ENCODE measurements at places on chromosomes 6 and 20.

DNA sequence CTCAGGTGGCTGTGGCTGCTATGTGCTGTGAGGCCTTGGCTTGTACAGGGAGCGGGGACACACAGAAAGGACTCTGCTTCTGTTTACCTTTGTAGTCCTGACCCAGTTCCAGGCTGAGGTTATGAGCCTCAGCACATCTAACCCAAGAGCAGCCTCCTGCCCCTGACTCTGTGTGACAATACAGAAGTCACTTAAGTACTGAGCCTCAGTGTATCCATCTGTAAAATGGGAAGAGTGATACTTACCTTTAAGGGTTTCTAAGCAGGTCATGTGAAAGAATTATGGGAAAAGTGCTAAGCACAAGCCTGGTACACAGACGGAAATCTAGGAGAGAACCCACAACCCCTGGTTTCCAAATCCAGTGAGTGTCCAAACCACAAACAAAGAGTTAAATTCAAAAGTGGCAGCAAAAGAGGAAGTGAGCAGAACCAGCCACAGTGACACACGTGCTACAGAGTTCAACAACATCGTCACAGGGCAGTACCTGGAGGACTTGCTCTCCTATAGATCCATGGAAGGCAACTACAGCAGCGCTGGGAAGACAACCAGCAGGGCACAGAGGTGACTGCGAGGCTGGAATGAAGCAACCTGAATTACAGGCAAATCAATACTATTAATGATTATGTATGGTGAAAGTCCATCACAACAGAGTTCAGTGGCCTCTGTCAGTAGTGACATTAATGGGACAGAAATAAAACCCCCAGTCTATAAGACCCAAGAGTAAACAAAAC is 12.5 kb downstream of the TRIM26 start:
- H3K27me3 ChIP-seq: no peaks in the 10 kb centered on the region
- no peak for DNase-seq
- no peak overlapping the region for H3K4me3 ChIP-seq
- H3K4me1 ChIP-seq: peaks cover 4% of the 10 kb centered on the region
- H3K27ac ChIP-seq: no peak overlapping the region

GRCh38 chr6:132401618-132402285 is 477 bp upstream of the MOXD1 start:
- DNase-seq: no peak
- peak overlapping the region; percentile 66 for H3K4me3 ChIP-seq
- no peaks in the 10 kb centered on the region for H3K36me3 ChIP-seq
- H3K4me1 ChIP-seq: peaks cover 4% of the 10 kb centered on the region
- peak overlapping the region; percentile 69 for H3K27ac ChIP-seq
- H3K27me3 ChIP-seq: no peaks in the 10 kb centered on the region

- no peak overlapping the region for H3K4me3 ChIP-seq
- no peak for DNase-seq
- no peaks in the 10 kb centered on the region for H3K36me3 ChIP-seq
- no peaks in the 10 kb centered on the region for H3K27me3 ChIP-seq
These were observed 338.8 kb upstream of the CDH4 start for GRCh38 chr20:60913298-60913697.

DNA sequence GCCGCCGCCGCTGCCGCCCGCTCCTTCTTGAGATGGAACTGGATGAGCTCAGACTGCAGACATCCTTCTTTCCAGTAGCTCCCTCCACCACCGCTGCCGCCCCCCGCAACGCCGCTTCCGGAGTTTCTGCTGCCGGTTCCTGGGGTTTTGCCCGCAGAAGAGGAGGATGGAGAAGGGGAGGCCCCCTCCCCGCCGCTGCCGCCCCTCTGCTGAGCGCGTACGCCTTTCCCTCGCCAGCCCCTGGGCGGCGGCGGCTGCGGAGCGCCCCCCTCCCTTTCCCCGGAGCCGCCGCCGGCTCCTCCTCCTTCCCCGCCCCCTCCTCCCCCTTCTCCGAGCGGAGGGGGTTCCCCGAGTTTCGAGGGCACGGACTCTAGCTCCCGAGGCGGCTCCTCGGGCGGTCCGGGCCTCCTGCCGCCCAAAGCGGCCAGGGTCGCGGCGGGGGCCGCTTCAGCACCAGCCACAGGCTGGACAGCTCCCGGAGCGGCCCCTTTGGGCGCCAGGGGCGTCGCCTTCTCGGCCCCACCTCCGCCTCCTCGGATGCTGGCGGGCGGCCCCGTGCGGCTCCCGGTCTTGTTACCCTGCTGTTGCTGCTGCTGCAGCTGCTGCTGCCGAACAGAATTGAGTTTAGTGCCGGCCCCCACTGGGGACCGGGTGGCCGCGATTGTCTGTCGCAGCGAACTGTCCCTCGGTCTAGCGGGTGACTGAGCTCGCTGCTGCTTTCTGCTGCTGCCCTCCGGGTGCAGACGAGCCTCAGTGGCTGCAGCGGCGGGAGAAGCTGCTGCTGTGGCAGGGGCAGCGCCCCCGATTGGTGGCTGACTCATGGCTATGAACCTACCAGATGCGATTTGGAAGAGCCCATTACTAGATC is 3.1 kb downstream of the MTCL3 start:
- H3K27me3 ChIP-seq: peaks cover 15% of the 10 kb centered on the region
- DNase-seq: peak; percentile 66
- peaks cover 11% of the 10 kb centered on the region for H3K4me1 ChIP-seq
- H3K36me3 ChIP-seq: no peaks in the 10 kb centered on the region
- H3K4me3 ChIP-seq: peak overlapping the region; percentile 63

- H3K4me1 ChIP-seq: no peaks in the 10 kb centered on the region
- peak; percentile 79 for DNase-seq
- no peaks in the 10 kb centered on the region for H3K27me3 ChIP-seq
- no peaks in the 10 kb centered on the region for H3K36me3 ChIP-seq
- H3K27ac ChIP-seq: no peak overlapping the region
These were observed 50.2 kb downstream of the IYD start for GRCh38 chr6:150418827-150419594.

DNA sequence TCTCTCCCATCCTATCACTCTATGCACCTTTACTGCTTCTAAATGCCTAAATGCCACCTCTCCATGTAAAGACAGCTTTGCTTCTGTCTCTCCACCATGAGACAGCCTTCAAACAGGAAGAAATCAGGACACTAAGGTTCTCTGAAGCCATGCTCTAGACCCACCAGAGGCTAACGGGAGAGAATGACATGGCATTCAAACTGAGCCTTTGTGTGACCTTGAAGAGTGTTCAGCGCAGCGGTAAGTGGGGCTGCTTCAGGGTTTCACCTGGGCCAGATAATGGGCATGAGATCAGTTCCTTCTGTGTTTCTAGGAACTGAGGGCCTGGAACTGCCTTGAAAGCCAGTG is 20.1 kb downstream of the FAM50B start:
- no peaks in the 10 kb centered on the region for H3K36me3 ChIP-seq
- no peaks in the 10 kb centered on the region for H3K27me3 ChIP-seq
- no peaks in the 10 kb centered on the region for H3K4me1 ChIP-seq
- DNase-seq: no peak
- H3K4me3 ChIP-seq: no peak overlapping the region
- no peak overlapping the region for H3K27ac ChIP-seq

DNA sequence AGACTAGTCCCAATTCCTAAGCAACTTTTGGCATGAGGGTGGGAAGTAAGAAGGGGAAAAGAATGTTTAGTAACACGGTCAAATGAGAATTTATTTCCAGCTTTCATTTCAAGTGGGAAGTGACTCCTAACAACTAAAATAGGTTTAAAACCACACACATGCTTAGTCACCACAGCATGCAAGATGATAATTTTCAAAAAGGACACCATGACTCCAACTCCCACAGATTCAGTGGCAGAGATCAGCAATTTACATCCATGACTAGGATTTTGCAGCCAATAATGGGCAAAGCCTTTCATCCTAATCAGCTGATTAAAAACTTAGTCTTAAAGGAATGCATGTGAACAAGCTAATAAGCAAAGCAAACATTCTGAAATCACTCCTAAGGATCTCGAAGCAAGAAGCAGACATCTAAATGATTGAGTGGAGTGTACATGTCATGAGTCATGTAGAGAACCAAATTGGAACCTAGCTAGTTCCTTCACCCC is 48.1 kb upstream of the GCLC start:
- DNase-seq: no peak
- H3K4me1 ChIP-seq: no peaks in the 10 kb centered on the region
- no peak overlapping the region for H3K27ac ChIP-seq
- no peaks in the 10 kb centered on the region for H3K27me3 ChIP-seq
- no peak overlapping the region for H3K4me3 ChIP-seq
- no peaks in the 10 kb centered on the region for H3K36me3 ChIP-seq

GRCh38 chr6:119454714-119455113 is 105.2 kb upstream of the MAN1A1 start:
- H3K27ac ChIP-seq: no peak overlapping the region
- no peak for DNase-seq
- no peak overlapping the region for H3K4me3 ChIP-seq
- no peaks in the 10 kb centered on the region for H3K27me3 ChIP-seq
- no peaks in the 10 kb centered on the region for H3K36me3 ChIP-seq

DNA sequence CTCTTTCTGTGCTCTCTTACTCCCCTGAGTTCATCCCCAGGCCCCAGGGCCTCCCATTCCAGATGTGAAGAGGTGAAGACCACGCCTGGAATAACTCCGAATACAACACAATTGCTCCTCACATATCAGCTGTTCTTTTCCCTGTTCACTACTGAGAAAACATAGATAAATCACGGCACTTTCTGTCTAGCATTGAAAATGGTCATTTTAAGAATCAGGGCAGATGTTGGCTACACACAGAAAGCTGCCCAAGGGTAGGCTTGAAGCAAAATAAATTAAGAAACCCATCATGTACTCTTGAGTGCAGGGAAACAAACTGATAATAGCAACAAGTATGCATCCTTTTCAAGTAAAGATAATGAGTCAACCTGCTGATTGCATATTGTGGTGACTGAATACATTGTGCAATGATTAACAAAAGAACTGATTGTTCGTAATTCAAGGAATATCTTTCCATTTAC is 382.5 kb downstream of the PRKN start:
- no peak overlapping the region for H3K4me3 ChIP-seq
- DNase-seq: no peak
- H3K4me1 ChIP-seq: no peaks in the 10 kb centered on the region
- H3K27me3 ChIP-seq: no peaks in the 10 kb centered on the region
- no peaks in the 10 kb centered on the region for H3K36me3 ChIP-seq

GRCh38 chr20:49610691-49611538 is 43.0 kb upstream of the PTGIS start:
- H3K4me3 ChIP-seq: no peak overlapping the region
- no peaks in the 10 kb centered on the region for H3K4me1 ChIP-seq
- H3K27ac ChIP-seq: no peak overlapping the region

- H3K27ac ChIP-seq: no peak overlapping the region
- H3K4me1 ChIP-seq: peaks cover 24% of the 10 kb centered on the region
- H3K36me3 ChIP-seq: no peaks in the 10 kb centered on the region
- H3K4me3 ChIP-seq: no peak overlapping the region
- H3K27me3 ChIP-seq: no peaks in the 10 kb centered on the region
- no peak for DNase-seq
These were observed 37.2 kb downstream of the C6orf132 start for GRCh38 chr6:42105156-42105648.

DNA sequence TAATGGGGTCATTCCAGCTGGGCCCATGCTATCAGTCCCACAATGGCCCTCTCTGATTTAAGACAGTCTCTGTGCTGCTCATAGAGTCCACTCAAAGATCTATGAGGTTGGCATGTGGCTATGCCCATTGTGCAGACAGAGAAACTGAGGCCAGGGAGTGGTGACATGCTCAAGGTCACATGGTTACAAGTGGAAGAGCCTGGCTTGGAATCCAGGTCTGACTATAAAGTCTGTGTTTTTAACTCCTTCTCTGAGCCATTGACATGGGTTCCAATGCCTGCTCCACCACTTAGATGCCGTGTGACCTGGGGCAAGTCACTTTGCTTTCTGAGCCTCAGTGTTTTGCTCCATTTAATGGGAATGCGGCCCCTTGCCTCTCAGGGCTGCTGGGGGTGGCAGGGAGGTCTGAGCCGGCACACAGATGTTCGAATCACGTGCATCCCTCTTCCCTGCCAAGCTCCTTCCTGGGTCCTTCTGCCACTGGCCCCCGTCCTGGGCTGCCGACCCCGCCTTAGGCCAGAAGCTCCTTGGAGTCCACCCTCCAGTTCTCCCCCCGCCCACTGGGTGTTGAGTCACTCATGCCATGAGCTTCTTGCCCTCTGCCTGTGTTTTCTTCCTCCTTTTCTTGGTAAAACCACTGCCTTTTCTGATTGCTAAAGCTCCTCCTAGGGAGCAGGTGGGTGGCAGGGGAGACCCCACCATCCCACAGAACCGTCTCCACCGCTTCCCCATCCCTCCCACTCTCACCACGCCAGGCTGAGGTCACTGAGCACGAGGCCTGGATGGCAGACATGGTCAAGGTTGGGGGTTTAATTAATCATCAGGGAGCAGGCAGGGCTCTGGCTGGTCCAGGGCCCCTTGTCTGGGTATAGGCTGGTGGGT is 35.7 kb downstream of the CEBPB start:
- no peaks in the 10 kb centered on the region for H3K27me3 ChIP-seq
- no peaks in the 10 kb centered on the region for H3K36me3 ChIP-seq
- H3K4me1 ChIP-seq: peaks cover 33% of the 10 kb centered on the region

DNA sequence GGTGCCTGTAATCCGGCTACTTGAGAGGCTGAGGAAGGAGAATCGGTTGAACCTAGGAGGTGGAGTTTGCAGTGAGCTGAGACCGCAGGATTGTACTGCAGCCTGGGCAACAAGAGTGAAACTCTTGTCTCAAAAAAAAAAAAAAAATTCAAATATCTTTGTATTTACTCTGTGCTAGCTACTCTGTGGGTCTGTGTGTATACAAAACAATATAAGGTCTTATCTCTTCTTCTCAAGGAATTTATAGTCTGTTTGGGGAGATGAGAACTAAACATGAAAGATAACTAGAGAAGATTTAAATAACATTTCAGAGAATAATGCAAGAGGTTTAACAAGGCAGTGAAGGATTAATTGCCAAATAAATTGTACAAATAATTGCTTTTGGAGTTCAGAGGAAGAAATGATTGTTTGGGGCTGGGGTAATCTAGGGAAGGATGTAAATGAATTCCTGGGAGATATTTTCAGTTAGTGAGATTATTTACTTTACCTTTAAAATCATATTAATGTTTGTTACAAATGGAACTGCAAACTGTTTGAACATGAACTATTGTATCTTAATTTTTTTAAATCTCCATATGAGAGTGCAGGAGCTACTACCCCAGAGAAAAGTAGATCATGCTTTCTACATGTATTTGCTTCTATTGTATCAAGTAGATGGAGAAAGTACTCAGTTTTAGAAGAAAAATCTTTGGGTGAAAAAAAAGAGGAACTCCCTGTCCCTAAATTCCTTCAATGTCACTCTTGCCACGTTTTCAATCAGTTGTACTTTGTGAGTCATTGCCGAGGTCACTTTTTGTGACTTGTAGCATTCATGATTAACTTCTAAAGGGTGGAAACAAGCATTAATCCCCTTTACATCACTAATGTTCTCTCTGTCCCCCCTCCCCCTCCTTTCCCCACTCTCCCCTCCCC is 39.0 kb downstream of the NCOA3 start:
- no peaks in the 10 kb centered on the region for H3K27me3 ChIP-seq
- DNase-seq: no peak

DNA sequence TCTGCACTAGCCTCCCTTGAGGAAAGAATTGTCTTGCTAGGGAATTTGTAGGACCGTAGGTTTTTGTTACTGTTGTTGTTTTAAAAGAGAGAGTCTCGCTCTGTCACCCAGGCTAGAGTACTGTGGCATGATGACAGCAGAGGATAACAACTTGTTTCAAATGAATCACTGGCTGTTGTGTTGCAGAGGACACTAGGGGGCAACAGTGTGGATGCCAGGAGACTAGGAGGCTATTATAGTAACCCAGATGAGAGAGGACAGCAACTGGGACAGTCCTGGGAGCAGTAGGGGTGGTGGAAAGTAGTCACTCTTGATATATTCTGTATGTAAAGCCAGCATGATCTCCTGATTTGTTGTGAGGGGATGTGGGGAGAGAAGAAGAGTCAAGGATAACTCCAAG is 41.8 kb upstream of the LAMA4 start:
- no peak overlapping the region for H3K4me3 ChIP-seq
- no peak for DNase-seq
- no peaks in the 10 kb centered on the region for H3K4me1 ChIP-seq
